Progenitor cell of endocrine pancreas (in vitro differentiated cells): ENCODE measurements at places on chromosomes 11 and 22. TPM values are rescaled to one million over a fixed set of nuclear protein-coding genes. Genes with fewer than 3 reads are reported as not detected.

NAA40 gene
- total RNA-seq: 60.6 and 62.3 TPM in 2 replicates

KCNE3 gene
- total RNA-seq: 1.0 and 1.9 TPM in 2 replicates

- H3K27me3 ChIP-seq: peaks cover 8% of the 10 kb centered on the region
- H3K4me3 ChIP-seq: no peak overlapping the region
- H3K4me1 ChIP-seq: no peaks in the 10 kb centered on the region
- DNase-seq: no peak
Observed at GRCh38 chr11:14094481-14095037, 132.0 kb downstream of the SPON1 start.

DNA sequence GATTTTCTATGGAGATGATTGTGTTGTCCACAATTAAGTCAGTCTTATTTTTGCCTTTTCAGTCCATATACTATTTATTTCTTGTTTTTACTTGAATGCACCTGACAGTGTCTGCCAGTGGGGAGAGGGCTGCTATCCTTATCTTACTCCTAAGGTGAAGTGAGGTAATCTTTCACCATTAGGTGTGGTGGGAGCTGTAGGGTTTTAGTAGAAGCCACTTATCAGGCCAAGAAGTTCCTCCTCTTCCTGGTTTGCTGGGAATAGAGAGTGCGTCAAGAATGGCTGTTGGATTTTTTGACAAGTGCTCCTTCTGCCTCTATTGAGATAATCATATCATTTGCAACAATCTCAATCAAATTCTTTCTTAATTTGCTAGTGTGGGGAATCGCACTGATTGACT is 108.4 kb downstream of the KCNQ1 start:
- H3K4me1 ChIP-seq: peaks cover 3% of the 10 kb centered on the region
- H3K4me3 ChIP-seq: no peak overlapping the region
- DNase-seq: no peak
- no peak overlapping the region for H3K27ac ChIP-seq

DNA sequence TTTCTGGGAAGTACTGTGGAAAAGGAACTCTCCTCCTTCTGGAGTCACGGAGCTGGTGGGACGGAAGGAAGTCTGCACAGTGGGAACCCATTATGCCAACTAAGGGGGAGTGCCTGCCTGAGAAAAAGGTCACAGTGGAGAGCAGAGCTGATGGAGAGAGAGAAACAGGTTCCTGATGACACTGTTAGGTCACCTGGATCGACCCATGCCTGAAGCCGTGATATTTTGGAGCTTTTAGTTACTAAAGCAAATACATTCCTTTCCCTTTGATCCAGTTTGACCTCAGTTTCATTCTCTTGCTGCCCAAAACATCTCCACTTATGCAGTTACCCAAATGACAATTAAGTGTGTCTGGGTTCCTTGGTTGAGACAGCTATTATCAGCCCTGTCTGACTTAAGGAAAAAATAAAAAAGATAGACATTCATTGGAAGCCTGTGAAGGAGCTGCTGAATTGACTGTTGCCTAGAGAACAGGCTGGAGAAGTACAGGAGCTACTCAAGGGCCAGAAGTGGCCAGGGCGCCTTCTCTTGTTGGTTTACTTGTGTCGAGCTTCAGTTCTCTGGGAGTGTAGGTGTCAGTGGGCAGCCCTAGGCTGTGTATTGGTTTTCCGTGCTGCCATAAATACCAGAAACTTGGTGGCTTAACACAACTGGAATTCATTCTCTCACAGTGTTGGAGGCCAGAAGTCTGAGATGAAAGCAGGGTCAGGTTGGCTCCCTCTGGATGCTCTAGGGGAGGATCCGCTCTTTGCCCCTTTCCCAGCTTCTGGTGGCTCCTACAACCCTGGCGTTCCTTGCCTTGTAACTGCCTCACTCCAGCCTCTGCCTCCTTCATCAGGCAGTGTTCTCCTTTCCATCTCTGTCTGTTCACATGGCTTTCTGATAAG is 13.6 kb downstream of the MRGPRD start:
- no peak overlapping the region for H3K27ac ChIP-seq
- H3K27me3 ChIP-seq: peaks cover 11% of the 10 kb centered on the region
- no peaks in the 10 kb centered on the region for H3K36me3 ChIP-seq

PACSIN3 gene
- 54.1 and 59.6 TPM in 2 replicates for total RNA-seq
